Anterior cingulate cortex (tissue), 58 donors: ENCODE measurements at places on chromosomes 12 and 14.

GRCh38 chr12:30529489-30530269 is 166.0 kb downstream of the IPO8 start:
- no peak for DNase-seq

- DNase-seq, result no peak
Observed at GRCh38 chr14:106268013-106268727, 741.8 kb downstream of the TMEM121 start.

DNA sequence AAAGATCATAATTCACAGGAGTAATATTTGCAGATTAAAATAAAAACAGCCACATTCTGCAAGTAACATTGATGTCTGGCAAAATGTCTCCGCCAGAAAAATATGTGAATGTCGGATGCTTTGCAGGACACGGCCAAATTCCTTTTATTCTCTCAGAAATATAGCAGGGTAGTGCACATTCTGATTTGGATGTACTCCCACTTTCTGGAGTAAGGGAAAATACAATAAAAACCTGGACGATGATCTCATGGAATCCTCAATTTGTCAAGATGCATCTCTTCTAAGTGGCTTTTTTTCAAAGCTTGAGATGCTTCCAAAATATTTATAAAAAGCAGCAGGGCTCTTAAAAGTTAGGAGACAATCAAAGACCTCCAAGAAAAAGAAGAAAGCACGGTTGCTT is 133.3 kb downstream of the TBX5 start:
- DNase-seq, result no peak

GRCh38 chr14:52885230-52885629 is 65.6 kb downstream of the FERMT2 start:
- DNase-seq, result no peak

GRCh38 chr12:69028941-69029729 is 96.2 kb upstream of the CPM start:
- no peak for DNase-seq

GRCh38 chr12:109792992-109793391 is 40.2 kb downstream of the TRPV4 start:
- DNase-seq, result no peak

- DNase-seq, result no peak
Observed at GRCh38 chr14:94632305-94632590, 20.1 kb downstream of the SERPINA3 start.

DNA sequence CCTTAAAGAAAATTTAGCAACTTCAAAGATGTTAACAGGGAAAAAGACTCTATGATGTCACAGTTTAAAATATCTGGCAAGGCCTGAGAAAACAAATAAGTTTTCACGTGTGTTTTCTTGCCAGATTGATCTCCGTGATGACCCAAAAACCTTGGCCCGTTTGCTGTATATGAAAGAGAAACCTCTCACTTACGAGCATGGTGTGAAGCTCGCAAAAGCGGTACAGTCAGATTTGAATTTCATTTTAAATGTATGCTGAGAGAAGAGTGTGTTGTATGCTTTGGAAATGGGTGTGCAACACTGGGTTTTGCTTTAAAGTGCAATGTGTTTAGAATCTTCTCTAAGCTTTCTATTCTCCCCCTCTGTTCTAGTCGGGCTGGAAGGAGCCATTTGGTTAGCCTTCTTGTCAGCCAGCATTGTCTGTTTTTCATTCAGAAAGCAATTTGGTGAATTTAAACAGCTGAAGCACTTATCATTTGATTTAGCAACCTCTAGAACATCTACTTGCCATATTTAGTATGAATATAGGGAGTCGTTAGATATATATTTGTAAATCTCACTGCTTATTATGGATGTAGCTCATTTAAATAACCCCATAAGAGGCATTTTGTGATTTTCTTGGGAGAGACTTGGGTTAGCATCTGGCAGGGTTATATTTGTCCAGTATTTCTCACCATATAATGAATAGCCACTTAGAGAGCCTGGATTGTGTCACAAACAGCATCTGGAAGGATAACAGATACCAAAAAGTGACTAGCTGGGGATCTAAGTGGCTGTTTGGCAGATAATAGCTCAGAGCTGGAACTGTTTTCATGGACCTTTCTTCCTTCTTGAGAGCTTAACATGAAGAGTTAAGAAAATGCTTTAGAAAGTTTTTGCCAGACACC is 35.5 kb downstream of the GPHB5 start:
- DNase-seq, result no peak

- DNase-seq, result no peak
Observed at GRCh38 chr12:40828593-40828990, 136.4 kb downstream of the CNTN1 start.

GRCh38 chr12:58030566-58031279 is 89.4 kb downstream of the ATP23 start:
- no peak for DNase-seq

GRCh38 chr12:83996671-83997070 is 915.9 kb downstream of the SLC6A15 start:
- DNase-seq, result no peak

GRCh38 chr12:30514666-30515065 is 181.0 kb downstream of the IPO8 start:
- DNase-seq, result no peak

GRCh38 chr12:44227616-44228015 is 391.7 kb downstream of the TMEM117 start:
- DNase-seq, result no peak

DNA sequence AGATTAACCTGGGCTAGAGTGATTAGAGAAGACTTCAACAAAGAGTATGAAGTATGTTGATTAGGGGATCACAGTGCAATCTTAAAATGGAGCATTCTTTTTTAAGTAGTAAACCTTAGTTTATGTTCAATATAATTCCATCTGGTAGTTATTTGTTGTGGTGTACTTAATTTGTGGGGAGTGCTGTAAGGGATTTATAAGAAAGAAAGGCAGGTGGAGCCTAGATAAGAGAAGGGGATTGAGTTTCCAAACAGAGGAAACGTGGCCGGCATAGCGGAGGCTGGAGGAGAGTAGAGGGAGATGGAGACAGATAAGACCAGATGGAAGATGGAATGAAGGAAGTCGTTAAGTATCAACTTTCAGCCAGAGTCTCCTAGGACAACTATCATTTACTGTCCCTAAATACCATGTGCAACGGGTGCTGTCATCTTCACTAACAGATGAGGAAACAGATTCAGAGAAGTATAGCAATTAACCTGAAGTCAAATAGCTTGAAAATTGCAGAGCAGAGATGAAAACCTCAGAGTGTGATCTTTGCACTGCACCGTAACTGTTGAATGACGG is 38.1 kb downstream of the GOLGA5 start:
- DNase-seq, result no peak

GRCh38 chr14:40494483-40494882 is 1062.2 kb upstream of the FBXO33 start:
- no peak for DNase-seq

- no peak for DNase-seq
Observed at GRCh38 chr14:79809849-79810612, 401.3 kb downstream of the DIO2 start.

DNA sequence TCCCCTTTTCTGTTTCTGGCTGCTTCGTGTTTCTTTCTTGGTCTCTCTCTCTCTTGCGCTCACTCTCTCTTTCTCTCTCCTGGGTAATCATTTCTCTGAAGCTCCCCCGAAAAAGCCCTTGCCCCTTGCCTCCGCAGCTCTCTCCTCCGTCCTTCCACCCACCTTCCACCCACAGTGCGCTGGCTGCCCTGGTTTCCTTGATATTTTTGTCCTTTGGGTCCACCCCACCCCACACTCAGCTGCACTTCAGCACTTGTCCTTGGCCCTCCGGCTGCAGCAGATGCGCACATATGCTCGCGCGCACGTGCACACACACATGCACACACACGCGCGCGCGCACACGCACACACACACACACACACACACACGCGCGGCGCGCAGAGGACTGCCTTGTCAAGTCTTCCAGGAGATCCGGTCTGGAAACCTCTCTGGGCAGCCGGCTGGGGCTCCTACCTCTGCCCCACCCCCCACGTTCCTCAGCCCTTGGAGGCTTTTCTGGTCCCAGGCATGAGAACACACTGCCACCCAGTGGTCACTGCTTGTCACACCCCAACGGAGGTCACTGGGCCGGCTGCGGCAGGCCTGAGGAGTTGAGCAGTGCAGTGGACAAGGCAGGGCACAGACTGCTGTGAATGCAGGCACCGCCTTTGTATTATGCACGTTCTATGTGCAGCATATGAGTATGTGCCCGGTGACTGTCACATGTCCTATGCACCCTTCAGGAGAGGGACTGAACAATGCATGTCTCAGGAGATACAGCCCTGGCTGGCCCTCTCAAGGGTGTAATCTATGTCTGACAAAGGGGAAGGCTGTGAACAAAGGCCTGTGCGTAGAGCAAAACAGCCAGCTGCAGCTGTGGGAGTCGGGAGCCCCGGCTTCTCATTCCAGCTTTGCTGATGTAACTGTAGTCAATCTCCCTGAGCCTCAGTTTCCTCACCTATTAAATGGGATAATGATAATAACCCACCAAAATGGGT is 6.5 kb downstream of the LAG3 start:
- DNase-seq, result peak; percentile 86
